ENCODE measurements at places on chromosomes 11 and 22. TPM values are rescaled to one million over a fixed set of nuclear protein-coding genes. Genes with fewer than 3 reads are reported as not detected.

The ADM gene
- 440 TPM for total RNA-seq

The MMP11 gene
- total RNA-seq, result 37.1 TPM

The DEUP1 gene
- total RNA-seq, result not detected

The OR51A4 gene
- total RNA-seq, result not detected

The RFPL2 gene
- total RNA-seq, result not detected

The PGA4 gene
- not detected for total RNA-seq

The MAFF gene
- total RNA-seq, result 42.3 TPM

The ACTN3 gene
- total RNA-seq, result not detected

The ASRGL1 gene
- 0.59 TPM for total RNA-seq

The SLC25A22 gene
- 18.2 TPM for total RNA-seq

The SOX6 gene
- 2.5 TPM for total RNA-seq

The LMNTD2 gene
- total RNA-seq, result 0.73 TPM

The SLC37A4 gene
- 10.3 TPM for total RNA-seq

The KCTD21 gene
- 14.8 TPM for total RNA-seq

The PRSS23 gene
- total RNA-seq, result 657 TPM

The SLC22A6 gene
- total RNA-seq, result not detected

The MMP13 gene
- total RNA-seq, result not detected

The ANO3 gene
- 4.5 TPM for total RNA-seq

The OSBP gene
- total RNA-seq, result 43.5 TPM

The BACE1 gene
- total RNA-seq, result 53.7 TPM

The LRRC74B gene
- total RNA-seq, result not detected

The PGR gene
- 1.5 TPM for total RNA-seq

The APOL1 gene
- total RNA-seq, result 68.4 TPM

The DBX1 gene
- not detected for total RNA-seq

The DDTL gene
- total RNA-seq, result 0.76 TPM

The HEPHL1 gene
- not detected for total RNA-seq

The OR8A1 gene
- total RNA-seq, result not detected

The KMT2A gene
- total RNA-seq, result 55.1 TPM

The SCGB1A1 gene
- total RNA-seq, result not detected

The APOL5 gene
- 0.46 TPM for total RNA-seq

The SLC22A12 gene
- total RNA-seq, result not detected

The CCDC81 gene
- 4.2 TPM for total RNA-seq

The OR6T1 gene
- not detected for total RNA-seq

The HBD gene
- total RNA-seq, result 0.36 TPM

The CHST1 gene
- total RNA-seq, result 3.6 TPM

The TTC17 gene
- total RNA-seq, result 83.9 TPM

The APLNR gene
- 0.39 TPM for total RNA-seq

The MYRF gene
- total RNA-seq, result 1.0 TPM

The CRACR2B gene
- total RNA-seq, result 0.78 TPM

The TENM4 gene
- 42.4 TPM for total RNA-seq

The LDHAL6A gene
- not detected for total RNA-seq

All from smooth muscle cell of the pulmonary artery (primary cell).